ENCODE measurements at places on chromosomes 6 and 20.

DNA sequence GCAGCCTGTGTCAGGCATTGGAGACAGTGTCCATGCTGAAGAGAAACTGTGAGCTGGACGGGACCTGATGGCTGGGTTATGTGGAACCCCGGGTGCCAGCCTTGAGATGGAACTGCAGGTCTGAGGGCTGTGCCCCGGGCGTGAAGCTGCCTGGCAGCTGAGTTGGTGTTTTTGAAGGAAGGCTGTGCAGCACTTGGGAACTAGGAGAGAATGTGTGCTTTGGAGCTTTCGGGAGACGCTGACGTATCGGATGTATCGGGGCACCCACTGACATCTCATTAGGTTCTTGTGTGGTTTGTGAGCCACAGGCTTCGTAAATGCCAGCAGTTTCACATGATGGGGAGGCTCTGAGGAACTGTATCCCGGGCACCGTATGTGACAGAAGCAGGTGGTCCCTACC is 2.2 kb downstream of the DLGAP4 start:
- DNase-seq = no peak

GRCh38 chr20:47389867-47390347 is 33.4 kb upstream of the ZMYND8 start:
- DNase-seq = no peak

GRCh38 chr20:48841875-48842529 is 14.2 kb upstream of the PREX1 start:
- DNase-seq = no peak

DNA sequence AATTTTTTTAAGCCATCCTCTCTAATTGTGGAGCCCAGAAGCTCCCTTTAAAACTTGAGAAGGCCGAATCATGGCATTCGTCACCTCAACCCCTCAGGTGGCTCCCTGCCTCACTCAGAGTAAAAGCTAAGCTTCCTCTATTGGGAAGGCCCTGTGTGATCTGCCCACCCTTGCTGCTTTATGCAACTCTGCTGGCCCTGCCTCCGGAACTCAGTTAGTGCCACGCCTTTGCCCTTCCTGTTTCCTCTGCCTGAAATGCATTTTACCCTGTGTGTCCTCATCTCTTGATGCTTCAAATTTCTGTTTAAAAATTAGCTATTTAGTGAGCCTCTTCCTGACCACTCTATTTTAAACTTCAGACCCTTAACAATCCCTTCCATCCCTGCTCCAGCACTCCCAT is 5.7 kb downstream of the PACRG start:
- no peak for DNase-seq

GRCh38 chr6:19921786-19922185 is 84.6 kb downstream of the ID4 start:
- DNase-seq = no peak

DNA sequence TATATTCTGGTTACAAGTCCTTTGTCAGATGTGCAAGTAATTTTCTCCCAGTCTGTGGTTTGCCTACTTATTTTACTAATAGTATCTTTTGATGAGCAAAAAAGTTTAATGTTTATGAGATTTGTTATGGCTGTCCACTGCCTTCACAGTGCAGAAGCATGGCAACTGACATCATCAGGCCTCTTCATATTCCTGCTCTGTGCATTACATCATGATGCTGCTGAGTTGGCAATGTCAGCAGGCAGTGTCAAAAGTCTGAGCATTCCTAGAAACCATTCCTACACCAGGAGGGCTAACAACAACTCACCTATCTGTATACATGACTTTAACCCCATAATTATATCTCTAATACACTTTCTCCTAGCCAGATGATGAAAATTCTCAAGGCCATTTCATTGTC is 10.8 kb upstream of the OR2B2 start:
- no peak for DNase-seq

DNA sequence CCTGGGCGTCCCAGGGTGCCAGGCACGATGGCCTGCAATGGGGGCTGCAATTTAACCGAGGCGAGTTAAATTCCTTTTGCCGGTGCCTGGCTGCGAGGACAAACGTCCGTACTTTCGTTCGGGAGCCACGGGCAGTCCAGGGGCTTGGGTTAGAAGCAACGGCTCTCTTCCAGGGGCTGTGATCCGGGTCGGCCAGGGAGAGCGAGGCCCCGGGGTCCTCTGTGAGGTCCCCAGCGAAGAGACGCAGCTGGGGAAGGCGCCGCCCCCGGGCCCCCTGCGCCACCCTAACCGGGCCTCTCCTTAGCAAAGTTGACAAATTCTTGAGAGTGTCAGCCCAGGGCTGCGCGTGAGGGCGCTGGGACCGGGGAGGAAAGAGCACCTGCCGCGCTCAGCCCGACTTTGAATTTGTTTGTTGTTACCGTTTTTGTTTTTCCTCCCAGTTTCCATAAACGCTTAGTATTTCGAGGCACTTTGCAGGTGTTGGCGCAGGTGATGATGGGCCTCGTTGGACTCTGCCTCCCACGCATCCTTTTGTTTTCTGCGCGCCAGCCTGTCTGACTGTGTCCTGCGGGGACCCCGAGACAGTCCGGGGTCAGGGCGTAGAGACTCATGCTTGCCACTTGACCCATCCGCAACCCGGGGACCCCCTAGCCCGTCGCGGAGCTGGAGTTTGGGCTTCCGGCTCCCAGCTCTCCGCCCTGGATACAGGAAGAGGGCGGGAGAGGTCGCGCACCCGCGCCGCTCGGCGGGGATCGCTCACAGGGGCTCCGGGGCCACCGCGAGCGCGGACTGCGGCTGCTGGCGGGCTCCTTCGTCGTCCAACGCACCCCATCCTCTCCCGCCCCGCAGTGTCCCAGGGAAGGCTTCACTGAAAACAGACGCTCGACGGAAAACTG is 5.8 kb downstream of the OLIG3 start:
- DNase-seq = no peak

DNA sequence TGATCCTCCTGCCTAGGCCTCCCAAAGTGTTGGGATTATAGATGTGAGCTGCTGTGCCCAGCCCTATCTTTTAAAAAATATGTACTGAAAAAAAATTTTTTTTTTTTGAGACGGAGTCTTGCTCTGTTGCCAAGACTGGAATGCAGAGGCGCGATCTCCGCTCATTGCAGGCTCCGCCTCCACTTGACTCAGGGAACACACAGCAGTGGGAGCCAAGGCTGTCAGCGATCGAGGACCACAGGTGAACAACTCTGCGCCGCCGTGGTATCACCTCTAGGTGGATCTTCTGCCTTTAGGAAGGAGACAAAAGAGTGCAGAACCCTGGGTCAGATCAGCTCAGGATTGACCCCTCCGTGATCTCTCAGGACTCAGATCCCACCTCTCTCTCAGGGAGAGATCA is 13.7 kb downstream of the RAET1E start:
- no peak for DNase-seq

GRCh38 chr6:153852034-153852433 is 187.0 kb upstream of the OPRM1 start:
- DNase-seq = no peak

DNA sequence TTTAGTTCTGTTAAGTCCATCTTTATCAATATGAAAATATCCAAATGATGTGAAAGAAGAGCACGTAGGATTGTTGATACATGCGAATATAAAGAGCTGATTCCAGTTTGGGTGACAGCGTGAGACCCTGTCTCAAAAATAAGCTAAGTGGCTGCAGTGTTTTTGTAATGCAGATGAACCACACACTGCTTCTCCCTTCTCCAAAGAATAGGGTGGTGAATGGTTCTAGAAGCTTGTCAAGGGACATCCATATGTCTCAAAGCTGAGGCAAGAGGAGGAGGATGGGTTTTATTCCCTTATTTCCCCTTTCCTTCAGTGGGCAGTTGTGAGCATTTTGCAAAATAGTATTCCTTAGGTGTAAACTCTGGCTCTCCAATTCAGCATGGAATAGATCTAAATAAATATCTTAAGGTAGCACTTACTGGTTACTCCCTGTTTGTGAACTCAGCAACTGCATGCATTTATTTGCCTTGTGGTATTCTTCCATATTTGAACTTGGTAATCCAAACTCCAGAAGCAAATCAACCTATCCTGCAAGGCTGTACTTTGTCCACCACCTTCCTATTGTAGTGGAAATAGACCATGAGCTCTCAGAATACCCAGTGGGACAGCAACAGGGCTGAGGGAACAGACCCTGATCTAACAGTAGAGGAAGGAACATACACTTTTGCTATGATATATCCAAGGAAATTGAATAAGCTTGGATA is 38.0 kb downstream of the XRN2 start:
- no peak for DNase-seq

DNA sequence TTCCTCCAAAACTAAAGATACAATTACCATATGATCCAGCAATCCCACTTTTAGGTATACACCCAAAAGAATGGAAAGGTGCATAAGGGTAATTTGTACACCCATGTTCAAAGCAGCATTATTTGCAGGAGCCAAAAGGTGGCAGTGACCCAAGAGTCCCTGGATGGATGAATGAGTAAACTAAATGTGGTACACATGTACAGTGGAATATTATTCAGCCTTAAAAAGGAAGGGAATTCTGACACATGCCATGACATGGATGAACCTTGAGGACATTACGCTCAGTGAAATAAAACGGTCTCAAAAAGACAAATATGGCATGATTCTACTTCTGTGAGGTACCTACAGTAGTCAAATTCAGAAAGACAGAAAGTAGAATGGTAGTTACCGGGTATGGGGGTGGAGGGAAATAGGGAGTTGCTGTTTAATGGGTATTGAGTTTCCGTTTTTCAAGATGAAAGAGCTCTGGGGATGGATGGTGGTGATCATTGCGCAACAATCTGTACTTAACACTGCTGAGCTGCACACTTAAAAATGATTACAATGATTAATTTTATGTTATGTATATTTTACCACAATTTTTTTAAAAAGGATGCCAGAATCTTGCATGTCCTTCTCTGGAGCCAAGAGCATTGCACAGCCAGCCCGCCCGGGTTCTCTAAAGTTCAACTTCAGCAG is 518.9 kb upstream of the JARID2 start:
- no peak for DNase-seq

DNA sequence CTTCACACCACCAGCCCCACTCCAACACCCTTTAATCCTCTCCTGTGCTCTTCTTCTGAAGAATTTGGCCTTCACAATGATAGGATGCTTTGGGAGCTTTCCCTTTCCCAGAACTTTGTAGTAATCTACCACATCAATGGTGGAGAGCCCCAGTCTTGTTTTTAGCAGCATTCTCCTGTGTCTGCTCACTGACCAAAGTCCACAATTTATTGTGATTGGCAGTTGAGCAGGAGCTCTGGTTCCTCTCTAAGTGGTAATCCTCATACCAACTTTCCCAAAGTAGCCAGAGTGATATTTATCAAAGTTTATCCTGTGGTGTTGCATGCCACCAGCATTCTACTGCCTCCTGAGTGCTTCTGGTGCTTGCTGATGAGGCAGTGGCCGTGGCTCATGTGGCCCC is 29.0 kb upstream of the OPN5 start:
- DNase-seq = no peak

DNA sequence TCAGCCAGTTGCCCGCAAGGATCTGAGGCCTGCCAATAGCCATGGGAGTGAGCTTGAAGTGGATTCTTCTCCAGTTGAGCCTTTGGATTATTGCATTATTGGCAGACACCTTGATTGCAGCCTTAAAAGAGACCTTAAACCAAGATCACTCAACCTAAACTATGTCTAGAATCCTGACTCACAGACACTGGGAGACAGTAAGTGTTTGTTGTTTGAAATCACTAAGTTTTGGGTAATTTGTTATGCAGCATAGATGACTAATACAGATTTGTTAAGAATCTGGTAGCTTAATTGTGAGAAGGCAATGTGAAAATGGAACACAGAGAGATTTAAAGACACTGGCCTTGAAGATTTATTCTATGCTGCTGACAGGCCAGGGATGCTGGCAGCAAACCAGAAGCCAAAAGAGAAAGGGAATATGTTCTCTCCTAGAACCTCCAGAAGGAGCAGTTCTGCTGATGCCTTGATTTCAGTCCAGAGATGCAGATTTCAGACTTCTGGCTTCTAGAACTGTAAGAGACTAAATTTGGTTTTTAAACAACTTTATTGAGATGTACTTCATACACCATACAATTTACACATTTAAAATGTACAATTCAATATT is 17.6 kb downstream of the SIRPD start:
- DNase-seq = no peak

DNA sequence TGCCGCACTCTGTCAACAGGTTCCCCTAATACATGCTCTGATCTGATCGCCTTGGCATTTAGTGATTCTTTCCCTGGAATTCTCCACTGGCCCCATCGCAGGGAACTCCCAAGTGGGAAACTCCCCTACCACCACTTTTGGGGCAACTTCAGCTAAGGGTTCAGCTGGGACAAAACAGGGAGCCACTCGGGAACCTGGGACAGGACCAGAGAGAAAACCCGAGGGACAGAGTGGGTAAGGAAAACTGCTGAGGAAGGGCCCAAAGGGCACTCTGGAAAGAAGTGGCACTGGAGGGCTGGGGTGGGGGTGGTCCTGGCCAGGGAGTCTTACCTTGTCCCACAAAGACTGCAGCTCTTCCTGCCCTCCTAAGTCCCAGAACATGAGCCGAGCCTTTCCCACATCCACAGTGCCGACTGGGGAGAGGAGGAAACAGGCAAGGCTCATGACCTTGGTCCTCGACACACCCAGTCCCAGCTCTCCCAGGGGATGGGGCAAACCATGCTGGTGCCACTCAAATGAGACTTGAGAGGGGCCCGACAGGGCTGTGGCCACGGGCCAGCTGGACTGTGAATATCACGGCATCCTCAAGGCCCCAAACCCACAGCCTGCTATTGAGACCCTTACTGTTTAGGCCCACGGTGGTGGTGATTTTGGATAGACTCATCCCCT is 1.6 kb downstream of the ARFRP1 start:
- DNase-seq = no peak

GRCh38 chr6:44650495-44650894 is 263.0 kb downstream of the CDC5L start:
- no peak for DNase-seq

DNA sequence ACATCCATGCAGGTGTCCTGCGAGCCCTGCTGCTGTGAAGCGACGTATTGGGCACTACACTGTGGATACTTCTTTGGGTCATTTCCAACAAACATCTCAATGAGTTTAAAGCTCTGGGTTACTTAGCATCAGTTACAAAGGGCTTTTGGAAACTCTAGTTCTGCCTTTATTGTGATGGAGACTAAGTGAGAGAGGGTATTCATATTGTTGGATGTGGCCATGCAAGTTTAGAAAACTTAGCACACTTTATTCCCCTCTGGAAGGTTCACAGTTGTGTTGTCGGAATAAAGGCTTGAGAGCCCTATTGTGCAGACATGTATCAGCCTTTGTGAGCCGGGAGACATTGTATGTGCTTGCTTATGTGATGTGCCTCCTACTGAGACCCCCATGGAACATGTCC is 22.1 kb downstream of the DUSP22 start:
- DNase-seq = no peak

DNA sequence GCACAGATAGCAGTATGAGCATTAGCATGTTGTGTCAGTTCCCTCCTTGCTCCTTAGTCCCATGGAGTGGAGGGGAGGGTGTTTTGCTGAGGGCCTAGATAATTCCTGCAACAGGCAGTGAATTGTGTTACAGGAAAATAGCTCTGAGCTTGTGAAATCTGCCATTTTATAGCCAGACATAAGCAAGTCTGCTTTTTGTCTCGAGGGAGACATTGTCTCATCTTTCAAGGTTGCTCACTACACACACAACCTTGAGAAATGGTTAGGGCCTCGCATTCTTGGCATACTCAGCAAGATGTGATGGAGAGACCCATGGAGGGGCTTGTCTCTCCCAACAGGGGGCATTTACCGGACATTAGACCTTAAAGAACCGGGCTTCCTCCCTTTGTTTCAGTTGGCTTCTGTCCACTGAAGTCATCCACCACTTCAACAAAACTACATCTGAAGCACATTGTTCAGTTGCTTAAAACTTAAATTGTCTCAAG is 108.0 kb upstream of the FOXO3 start:
- DNase-seq = no peak

- no peak for DNase-seq
Observed at GRCh38 chr6:19231878-19232561, 605.1 kb upstream of the ID4 start.
